ENCODE measurements at places on chromosomes 7 and 10. TPM values are rescaled to one million over a fixed set of nuclear protein-coding genes. Genes with fewer than 3 reads are reported as not detected.

FRA10AC1 gene
- 4.3 TPM for total RNA-seq

SKIDA1 gene
- total RNA-seq, result 22.3 TPM

C10orf53 gene
- total RNA-seq, result not detected

FKBP14 gene
- 13.1 TPM for total RNA-seq

MKLN1 gene
- 25.2 TPM for total RNA-seq

ZNF25 gene
- 1.2 TPM for total RNA-seq

DNA sequence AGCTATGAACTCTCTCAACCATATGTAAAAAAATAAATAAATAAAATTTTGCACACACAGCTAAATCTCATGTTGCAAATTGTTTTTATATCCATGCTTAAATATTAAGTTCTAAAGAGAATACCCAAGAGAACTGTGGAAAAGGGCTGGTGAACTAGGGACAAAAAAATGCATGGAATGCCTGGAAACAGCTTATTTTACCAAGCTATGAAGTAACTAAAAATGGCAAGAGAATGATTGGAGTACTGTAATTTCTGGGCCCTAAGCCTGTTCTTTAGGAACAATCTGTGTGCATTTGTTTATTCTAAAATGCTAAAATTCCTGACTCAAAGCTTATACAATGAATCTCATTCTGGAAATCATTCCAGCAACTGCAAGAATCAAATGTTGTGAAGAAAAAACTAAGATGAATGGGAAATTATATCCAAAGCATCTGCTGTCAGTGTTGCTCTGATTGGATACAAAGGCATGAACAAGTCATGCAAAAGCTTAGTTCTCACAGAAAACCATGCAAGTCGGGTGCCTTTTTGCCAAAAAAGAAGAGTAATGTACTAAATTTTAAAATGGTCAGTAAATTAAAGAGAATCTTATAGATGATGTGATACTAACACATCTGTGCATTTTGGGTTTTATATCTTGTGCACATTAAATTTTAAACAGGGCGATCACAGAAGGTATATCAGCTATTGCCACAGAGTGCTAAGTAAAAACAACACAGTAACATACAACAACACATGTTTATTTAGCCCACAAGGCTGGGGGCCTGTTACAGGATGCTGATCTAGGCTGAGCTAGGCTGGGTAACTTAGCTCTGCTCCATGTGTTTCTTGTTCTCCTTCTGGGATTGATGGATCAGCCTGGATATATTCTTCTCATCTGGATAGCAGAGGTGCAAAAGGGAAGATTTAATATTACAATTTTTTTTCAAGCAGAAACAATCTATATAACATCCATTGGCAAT lies 453.5 kb upstream of the SEMA3A start:
- no peak for DNase-seq

DNA sequence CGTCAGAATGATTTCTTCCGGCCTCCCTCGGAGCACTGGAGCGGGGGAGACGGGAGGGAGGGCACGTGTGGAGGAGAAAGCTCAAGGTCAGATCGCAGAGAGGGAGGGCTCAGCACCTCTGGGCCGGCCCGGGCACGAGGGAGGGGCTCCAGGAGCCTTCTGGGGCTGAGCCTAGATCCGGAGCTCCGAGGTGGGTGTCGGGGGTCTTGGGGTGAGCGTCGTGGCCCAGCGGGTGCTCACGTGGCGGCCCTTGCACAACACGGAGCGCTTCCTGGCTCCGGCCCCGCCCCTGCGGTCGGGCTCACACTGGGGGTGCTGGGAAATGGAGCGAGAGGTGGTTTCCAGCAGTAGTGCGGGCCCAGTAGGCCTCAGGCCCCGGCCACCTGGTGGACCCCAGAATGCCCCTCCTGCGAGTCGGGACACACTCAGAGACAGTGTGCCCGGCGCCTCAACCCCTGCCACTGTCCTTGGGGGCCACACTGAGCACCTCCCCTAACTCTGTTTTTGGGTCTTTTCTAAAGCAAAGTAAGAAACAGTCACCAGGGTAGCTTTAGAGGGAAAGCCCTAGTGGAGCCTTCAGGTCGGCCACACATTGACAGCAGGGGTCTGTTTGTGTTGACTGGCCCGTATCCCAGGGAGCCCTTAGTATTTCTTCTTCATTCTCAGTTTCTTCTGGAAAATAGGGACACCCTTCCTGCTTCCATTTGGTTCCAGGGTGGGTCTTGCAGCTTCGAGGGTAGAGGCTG lies 798 bp downstream of the PPIF start:
- peak; percentile 34 for DNase-seq

- peak; percentile 84 for DNase-seq
These were observed at the start of gene OGDHL for GRCh38 chr10:49761789-49762565. Gene OGDHL (minus strand): TSS chr10:49762323. CDS start chr10:49758592, 3,731 bp downstream.

DNA sequence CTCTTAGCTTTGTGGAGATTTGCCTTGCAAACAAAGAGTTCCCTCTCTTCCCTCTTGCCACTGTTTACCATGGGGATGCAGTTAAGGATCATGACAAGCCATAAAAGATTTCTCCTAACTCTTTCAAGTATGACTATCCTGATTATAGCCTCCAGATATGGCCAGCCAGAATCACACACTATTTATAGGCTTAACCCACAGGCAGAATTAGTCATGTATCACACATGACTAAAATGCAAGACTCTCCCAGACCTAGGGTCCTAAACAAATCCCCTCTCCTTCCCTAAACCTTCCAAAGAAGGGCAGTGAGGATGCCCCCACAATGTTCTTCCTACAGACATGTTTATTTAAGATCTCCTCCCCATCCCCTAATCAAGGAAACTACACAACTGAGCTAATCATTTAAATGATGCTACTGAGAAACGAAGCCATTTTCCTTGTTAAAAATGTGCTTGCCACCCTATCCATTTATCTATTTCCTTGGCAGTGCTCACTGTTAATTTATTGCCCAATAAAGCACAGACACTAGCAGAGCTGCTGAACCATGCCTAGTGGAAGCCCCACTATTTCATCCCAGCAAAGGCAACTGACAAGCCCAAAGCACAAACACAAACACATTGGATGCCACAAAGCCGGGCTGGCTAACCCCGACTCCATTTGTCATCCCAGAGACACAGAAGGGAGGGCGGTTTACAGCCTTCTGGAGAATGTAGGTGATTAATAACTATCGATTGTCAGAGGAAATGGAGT lies 363.4 kb downstream of the KCNMA1 start:
- DNase-seq, result no peak

DNA sequence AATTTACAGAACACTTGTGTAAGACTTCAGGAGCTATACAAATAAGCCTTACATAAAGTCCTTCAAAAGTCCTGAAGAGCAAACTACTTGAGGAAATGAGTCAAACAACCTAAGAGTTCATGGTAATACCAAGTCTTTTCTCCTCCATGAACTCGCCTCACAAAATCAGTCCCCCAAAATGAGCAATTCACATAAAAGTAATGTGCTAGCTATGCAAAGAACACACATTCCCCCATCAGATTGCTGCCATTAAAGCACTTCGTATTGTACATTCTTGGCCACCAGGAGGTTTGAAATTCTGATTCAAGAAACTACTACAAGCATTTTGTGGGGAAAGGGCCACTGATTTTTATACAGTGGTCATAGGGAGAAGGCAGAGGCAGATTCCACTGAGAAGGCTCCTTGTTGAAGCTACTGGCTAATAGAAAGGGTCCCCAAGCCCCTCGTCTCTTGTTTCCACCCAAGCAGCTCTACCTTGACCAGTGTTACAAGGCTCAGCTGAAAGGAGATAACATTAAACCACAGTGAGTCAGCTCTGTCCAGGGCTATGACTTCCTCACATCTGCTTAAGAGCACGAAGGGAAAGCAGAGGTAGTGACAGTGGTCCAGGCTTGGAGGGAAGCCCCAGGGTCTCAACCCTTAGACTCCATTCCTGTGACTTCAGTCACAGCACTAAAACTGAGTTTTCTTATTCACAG lies 115.2 kb upstream of the CDK1 start:
- DNase-seq, result no peak

- DNase-seq, result no peak
These were observed 929 bp downstream of the GBF1 start for GRCh38 chr10:102246261-102246660.

DNA sequence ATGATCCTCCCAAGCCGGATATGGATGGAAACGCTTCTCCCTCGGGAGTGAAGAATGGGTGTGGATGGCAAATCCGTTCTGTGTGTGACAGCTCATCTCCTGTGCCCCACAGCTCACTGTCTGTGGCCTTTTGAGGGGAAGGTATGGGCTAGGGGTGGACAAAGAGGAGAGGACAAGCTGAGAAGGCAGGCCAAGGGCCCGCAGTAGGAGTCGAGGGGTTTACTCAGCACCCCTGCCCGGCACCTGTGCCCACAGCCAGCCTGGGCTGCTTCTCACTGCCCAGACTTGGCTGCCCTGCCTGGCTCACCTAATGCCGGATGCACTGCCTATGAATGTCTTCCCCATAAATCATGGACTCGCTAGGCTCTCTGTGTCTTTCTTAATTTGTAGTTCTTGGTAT lies 503.8 kb downstream of the TCERG1L start:
- no peak for DNase-seq

DNA sequence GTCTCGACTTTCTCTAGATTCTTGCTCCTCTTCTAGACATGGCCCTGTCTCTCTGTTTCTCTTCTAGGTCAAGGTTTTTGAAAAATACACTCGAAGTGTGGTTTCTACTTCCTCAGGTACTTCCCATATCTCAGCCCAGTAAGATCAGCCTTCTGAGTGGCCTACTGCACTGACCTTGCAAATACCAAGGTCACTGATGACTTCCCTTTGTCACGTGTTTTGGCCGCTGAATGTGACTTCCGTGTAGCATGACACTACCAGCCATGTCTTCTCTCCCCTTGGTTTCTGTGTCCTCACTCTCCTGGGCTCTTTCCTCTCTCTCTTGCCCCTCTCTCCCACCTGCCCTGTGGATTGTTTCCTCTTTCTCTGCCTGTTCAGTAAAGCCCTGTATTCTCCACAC lies 7.9 kb upstream of the WIPF3 start:
- DNase-seq, result no peak

DNA sequence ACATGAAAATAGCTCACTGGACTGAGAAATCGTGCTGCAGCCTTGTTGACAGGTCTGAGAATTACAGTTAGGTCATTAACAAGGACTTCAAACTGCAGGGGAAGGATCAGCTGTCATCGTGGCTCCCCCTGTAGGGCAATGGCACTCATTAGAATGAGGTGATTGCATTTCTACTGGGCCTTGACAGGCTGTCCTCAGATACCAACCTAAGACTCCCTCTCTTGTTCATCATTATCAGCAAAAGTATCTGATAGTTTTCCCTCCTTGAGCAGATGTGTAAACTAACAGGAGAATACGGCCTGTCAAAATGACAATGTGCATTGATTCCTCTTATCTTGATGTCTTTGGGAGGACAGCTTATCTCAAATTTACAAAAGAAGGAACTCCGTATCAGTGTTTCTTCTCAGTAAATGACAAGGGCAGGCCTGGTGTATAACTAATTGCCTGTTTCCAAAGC lies 648.5 kb upstream of the LRRN3 start:
- DNase-seq, result no peak

- DNase-seq, result no peak
These were observed 54.2 kb upstream of the EBF3 start for GRCh38 chr10:130018265-130018664.

DNA sequence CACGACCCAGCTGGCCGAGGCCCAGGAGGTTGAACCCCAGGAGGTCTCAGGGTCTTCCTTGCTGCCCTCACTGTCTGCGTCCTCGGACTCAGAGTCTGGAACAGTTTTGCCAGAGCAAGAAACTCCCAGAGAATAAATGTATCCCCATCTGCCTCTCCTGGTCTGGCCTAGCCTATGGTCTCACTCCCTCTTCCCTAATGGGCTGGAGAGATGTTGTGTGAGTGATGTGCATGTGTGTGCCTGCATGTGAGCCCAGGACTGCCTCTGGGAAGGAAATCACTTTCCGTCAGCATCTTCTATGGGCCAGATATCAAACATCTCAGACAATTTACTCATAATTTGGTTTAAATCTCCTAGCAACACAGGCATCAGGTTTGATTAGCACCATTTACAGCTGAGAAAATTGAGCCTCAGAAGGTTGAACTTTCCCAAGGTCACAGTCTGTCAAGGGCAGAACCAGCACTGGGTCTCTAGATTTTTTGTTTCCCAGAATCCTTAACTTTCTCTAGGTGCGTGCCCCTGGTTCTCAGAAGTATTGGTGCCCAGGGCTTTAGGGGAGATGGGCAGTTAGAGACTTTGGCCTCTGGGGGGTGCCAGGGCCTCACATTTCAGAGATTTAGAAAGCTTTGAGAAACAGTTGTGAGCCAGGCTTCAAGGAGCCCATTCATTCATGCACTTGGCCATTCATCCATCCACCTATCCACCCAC lies 4.9 kb downstream of the TMEM270 start:
- peak; percentile 63 for DNase-seq

DNA sequence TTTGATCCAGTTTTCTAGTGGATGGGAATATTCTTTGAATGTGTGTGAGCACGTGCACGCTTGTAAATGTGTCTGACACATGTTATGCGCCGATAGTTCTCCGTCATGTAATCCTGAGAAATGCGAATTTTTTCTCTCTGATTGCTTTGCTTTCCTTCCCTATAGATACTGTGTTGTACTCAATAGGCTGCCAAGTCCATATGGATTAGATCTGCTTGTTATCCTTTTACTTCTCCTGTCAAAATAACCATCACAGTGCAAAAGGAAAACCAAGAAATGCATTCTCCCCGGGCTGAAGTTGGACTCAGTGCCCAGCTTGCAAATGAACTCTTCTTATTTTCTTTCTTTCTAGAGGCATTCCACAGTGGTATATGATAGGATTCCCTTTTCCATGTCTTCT lies 131.9 kb downstream of the KIAA1217 start:
- no peak for DNase-seq

GRCh38 chr7:31327071-31327470 lies 13.5 kb downstream of the NEUROD6 start:
- no peak for DNase-seq

GRCh38 chr7:144545330-144545729 lies 141.8 kb upstream of the NOBOX start:
- DNase-seq, result no peak

DNA sequence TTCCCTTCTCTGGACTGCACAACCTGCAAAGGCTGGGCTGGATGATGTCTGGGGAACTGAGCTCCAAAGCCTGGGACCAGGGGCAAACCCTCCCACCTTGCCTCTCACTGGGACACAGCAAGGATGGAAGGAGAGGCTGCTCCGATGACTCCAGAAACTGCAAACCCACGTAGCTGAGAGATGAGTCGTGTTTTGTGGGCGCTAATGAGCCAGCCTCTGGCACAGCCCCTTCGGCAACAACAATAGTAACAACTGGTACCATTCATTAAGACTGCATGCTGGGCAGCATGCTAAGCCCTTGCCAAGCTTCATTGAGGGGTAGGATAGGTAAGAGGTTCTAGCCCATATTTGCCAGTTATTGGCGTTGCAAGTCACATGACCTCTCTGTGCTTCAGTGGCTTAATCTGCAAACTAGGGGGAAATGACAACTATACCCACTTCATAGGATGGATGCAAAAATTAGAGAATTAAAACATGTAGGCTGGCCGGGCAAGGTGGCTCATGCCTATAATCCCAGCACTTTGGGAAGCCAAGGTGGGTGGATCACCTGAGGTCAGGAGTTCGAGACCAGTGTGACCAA lies 145.9 kb downstream of the SH3PXD2A start:
- DNase-seq, result no peak

GRCh38 chr10:24303522-24304310 lies 94.8 kb downstream of the KIAA1217 start:
- no peak for DNase-seq

All from G401 (cell line).